Activated CD4-positive, alpha-beta T cell treated with anti-CD3 and anti-CD28 coated beads, Interleukin-2, amount 50 U/mL, for 16 hours (primary cell): ENCODE measurements at places on chromosomes 11 and 22.

DNA sequence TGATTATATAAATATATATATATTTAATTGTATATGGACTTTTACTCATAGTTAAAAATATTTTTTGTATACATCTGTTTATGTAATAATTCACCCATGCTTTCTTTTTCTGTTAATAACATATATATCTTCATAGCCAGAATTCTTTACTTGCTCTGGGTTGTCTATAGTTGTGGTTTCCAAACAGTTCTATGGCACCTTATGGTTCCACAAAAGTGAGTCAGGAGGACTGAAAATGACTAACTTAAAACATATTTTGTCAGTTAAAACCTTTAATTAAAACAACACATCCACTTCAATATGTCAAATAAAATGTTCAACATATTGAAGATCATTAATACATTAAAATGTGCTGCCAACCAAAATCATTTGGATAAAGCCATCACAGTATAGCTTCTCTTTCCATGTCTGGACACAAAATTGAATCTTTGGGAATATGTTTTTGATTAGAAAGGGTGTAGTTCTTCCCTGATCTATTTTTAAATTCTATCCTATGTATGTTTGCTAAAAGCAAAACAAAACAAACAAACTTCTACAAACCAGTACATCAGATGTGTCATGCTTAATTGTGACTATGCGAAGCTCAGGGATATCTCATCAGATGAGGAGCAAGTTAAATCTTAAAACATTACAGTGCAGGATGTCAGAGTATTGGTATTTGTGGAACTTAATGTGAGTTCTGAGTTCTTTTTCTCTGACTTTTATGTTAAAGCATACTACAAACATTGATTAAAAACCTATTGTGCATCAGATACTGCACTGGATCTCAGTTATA, 1488.4 kb upstream of the TENM4 start:
- DNase-seq: no peak

DNA sequence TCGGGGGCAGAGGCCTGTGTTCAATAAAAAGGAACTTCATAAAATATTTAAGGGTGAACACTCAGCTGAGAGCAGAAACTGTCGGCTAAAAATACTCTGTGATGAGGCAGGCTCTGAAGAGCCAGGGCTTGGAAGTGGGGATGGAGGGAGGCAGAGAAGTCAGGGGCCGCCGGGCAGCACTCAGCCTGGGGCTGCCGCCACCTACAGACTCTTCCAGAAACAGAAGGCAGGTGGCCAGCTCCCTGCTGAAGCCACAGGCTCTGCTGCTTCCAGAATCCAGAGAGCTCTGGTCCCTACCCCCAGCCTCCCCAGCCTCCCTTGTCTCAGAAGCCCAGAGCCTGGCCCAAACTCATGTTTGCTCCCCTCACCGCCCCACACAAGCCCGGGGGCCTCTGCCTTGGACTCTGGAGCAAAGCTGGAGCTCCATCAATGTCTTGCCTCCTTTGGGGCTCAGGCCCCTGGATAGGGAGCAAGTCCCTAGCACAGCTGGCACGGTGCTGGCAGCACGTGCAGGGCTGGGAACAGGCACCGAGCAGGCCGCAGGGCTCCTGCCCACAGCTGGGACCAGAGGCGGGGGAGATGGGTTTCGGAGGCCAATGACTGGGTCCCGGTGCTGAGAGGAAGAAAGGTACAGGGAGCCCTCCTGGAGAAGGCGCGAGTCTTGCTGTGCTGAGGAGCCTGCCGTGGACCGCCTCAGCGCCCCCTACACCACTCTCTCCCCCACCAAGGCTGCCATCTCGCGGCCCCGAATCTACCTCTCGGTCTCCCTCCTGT, 8.2 kb downstream of the LRFN4 start:
- no peak for DNase-seq

- DNase-seq: no peak
These were observed 7.0 kb upstream of the RDX start for GRCh38 chr11:110303414-110303826.

DNA sequence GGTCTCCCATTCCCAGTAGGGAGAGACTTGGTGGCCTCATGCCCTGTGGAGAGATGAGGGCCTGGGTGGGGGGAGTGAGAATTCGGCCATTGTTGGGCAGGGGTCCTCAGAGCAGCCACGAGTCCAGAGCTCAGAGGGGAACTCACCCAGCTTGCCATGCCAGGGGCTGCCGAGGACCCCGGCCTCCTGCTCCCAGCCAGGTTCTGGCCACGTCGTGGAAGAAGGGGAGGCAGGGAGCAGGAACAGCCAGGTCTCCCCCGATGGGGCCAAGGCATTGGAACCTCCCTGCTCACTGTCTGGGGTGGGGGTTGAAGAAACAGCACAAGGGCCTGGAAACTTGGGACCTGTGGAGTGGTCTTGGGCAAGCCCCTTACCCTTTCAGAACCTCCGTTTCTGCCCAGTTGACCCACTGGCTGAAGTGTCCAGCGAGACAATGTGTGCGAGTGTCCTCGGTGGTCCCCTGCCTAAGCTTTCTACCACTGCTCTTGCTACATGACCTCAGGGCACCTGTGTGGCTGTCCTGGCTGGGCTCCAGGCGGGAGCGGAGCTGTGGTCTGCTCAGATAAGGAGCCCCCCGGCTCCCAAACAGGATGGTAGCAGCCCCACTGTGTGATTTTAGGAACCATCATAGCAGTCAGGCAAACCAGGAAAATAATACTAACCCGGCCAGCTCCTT, 74.7 kb upstream of the WNT11 start:
- DNase-seq: no peak

GRCh38 chr11:32704775-32705174, 89.7 kb downstream of the CCDC73 start:
- DNase-seq: no peak

DNA sequence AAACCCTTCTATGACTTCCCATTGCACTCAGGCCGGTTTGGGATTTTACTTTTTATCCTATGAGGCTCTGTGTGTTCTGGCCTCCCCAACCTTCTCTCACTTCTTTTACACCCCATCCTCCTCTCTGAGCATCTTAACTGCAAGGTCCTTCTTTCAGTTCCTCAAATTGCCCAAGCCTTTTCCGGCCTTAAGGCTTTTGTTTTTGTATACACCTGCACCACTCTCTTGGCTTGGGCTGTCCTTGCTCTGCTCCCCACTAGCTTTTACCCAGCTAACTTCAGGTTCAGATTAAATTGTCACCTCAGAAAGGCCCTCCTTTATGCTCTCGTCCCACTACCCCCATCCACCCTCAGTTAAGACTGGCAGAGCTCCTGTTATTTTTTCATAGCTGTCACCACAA, 55.5 kb downstream of the FAM83F start:
- DNase-seq: no peak

- no peak for DNase-seq
These were observed 24.4 kb upstream of the CD5 start for GRCh38 chr11:61077936-61078335.

GRCh38 chr11:128522943-128523518, 64.3 kb downstream of the ETS1 start:
- DNase-seq: peak; percentile 66
